ENCODE measurements at places on chromosomes 3 and 15. TPM values are rescaled to one million over a fixed set of nuclear protein-coding genes. Genes with fewer than 3 reads are reported as not detected.

SLC15A2 gene
- 0.07 TPM for total RNA-seq

GMNC gene
- total RNA-seq, result not detected

WNT5A gene
- 0.07 TPM for total RNA-seq

ZNF80 gene
- total RNA-seq, result not detected

BOC gene
- 0.35 TPM for total RNA-seq

CACNA2D3 gene
- not detected for total RNA-seq

CCDC50 gene
- 221 TPM for total RNA-seq

PCYT1A gene
- 89.4 TPM for total RNA-seq

BCHE gene
- under 0.01 TPM for total RNA-seq

GOLGA6L24 gene
- not detected for total RNA-seq

FBXW12 gene
- total RNA-seq, result not detected

CP gene
- 0.13 TPM for total RNA-seq

APBA2 gene
- total RNA-seq, result 42.1 TPM

ISL2 gene
- 0.26 TPM for total RNA-seq

PATL2 gene
- not detected for total RNA-seq

ERICH6 gene
- total RNA-seq, result not detected

UBL7 gene
- total RNA-seq, result 33.1 TPM

TMC3 gene
- not detected for total RNA-seq

DIS3L gene
- total RNA-seq, result 23.3 TPM

TEX55 gene
- not detected for total RNA-seq

NMD3 gene
- total RNA-seq, result 139 TPM

GOLGA8O gene
- total RNA-seq, result 0.20 TPM

NAALADL2 gene
- total RNA-seq, result 3.4 TPM

ZNF662 gene
- 1.4 TPM for total RNA-seq

CCR8 gene
- not detected for total RNA-seq

DUOXA1 gene
- not detected for total RNA-seq

NOX5 gene
- total RNA-seq, result under 0.01 TPM

THSD4 gene
- 35.2 TPM for total RNA-seq

GP9 gene
- total RNA-seq, result not detected

ALS2CL gene
- total RNA-seq, result 5.7 TPM

CNTN4 gene
- not detected for total RNA-seq

PIF1 gene
- 14.7 TPM for total RNA-seq

SLC6A11 gene
- not detected for total RNA-seq

CKMT1A gene
- not detected for total RNA-seq

TM4SF18 gene
- total RNA-seq, result 81.6 TPM

C3orf20 gene
- not detected for total RNA-seq

DNAH12 gene
- 0.04 TPM for total RNA-seq

CDV3 gene
- 271 TPM for total RNA-seq

CYP8B1 gene
- total RNA-seq, result not detected

IDH2 gene
- total RNA-seq, result 59.2 TPM

GJD2 gene
- total RNA-seq, result not detected

ONECUT1 gene
- not detected for total RNA-seq

ADIPOQ gene
- not detected for total RNA-seq

KLHL40 gene
- total RNA-seq, result not detected

NME9 gene
- not detected for total RNA-seq

PRKCD gene
- 3.9 TPM for total RNA-seq

MORC1 gene
- not detected for total RNA-seq

PLA2G4E gene
- not detected for total RNA-seq

GNL3 gene
- total RNA-seq, result 133 TPM

RPN1 gene
- total RNA-seq, result 745 TPM

CFAP92 gene
- 0.04 TPM for total RNA-seq

CCRL2 gene
- total RNA-seq, result 6.4 TPM

ITIH4 gene
- 0.49 TPM for total RNA-seq

CTXN2 gene
- total RNA-seq, result under 0.01 TPM

ROPN1 gene
- total RNA-seq, result not detected

CCR4 gene
- total RNA-seq, result 0.21 TPM

FGF7 gene
- 0.14 TPM for total RNA-seq

Data from pulmonary artery endothelial cell (primary cell).